ENCODE measurements at places on chromosomes 11 and 22. TPM values are rescaled to one million over a fixed set of nuclear protein-coding genes. Genes with fewer than 3 reads are reported as not detected.

HEPHL1 gene
- not detected for total RNA-seq

ZNF215 gene
- 0.17 TPM for total RNA-seq

- no peak for DNase-seq
Observed at GRCh38 chr22:27152883-27153282, 495.5 kb downstream of the MIAT start.

DNA sequence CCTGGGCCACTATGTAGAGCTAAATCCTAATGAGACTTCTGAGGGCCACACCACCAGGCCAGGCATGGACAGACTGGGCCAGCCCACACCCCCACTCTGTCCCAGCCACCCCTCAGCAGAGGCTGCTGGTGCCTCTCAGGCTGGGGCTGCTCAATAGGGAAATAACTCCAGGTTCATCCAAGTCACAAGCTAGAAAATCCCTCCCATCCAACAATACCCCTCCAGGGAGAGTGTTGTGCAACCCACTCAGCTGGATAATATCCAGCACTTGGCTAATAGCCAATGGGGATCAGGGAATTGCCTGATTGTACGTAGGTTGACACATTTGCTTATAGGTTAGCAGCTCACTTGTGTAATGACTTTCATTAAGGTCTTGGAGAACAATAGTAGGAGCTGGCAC lies 64.1 kb upstream of the WNT11 start:
- DNase-seq: no peak

DNA sequence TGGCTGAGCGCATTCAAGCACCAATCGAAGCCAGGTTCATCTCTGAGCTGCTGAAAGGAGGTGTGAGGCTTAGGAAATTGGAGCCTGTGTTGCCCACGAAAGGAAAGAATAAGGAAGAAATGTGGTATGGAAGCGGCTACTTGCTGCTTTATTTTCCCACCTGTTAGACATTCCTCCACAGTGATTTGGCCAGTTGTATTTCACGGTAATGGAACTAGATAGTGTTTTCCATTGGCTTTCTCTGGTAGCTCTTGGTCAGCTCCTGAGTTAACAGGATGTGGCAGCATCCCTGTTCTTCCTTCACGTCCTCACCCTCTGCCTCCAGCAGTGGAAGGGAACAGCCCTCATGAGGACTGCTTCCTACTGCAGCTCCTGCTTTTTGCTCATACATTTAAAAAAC lies 44.7 kb downstream of the BID start:
- DNase-seq: no peak

Measured in left ventricle myocardium superior (tissue), 1 donor.